ENCODE measurements at places on chromosomes 1 and 21.

DNA sequence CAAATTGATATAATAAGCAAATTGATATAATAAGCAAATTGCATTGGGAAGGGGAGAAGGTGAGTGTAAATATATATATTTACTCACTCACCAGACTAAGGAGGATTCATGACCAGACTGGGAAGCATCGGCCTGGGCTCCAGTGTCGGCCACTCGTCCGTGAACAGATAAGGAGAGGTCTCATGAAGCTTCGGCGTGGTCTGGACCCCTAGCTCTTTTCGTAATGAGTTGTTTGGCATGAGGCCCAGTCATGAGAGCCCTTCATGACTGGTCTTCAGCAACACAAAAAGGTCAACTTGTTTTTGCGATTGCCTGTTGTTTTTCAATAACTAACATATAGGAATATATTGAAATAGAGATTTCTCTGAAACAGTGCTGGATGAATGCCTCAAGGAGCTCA lies 222.9 kb upstream of the KCNK2 start:
- no peak for ATAC-seq

DNA sequence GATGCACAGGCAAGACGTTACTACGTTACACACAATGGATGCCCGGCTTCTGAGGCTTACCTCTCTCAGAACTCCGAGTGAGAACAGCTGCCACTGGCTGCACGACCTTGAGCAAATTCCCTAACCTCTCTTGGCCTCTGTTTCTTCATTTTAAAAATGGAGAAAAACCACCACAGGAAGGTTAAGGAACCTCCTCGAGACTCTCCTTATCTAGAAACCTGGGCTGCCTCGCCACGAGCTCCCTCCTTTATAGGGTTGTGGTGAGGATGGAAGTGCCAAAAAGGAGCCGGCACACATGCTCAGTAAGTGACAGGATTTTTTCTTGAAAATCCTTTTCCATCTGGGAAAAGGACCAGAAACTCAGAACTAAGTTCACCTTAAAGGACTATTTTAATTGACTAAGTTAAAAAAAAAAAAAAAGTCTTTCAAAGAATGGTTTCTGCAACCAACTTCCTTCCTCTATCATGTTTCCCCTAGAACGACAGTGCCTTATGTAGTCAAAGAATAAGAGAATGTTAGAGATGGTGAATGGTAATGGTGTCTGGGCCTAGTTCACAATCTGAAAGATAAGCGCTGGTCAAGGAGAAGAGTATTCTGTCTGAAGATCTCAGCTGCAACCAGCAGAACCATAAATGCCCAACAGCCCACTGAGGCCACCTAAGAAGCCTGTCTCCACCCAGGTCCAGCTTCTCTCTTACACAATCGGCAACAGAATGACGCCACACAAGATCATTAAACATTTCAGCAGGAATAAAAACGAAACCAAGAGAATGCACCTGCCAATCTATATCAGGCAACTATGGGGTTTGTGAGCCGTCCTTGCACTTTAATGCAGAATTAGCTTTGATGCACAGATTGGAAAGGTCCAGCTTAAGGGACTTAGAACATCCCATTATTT lies 64.9 kb downstream of the SLC45A1 start:
- ATAC-seq, result no peak

DNA sequence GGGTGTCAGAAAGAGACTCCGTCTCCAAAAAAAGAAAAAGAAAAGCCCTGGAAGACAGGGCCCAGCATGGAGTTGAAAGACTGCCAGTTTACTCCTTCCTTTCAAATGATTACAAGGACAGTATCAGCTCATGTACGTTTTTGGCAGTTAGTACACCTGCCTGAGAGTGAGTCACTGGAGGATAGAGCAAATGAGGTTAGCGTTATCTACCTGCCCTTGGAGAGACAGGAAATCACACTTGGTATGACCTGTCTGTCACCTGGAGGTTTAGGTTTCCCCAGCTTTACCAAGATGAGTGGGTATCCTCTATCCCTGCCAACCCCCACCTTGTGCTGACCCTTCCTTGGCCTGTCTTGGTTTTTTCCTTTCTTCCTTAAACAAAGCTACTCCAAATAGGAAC lies 96.8 kb upstream of the BMP8A start:
- ATAC-seq, result no peak

DNA sequence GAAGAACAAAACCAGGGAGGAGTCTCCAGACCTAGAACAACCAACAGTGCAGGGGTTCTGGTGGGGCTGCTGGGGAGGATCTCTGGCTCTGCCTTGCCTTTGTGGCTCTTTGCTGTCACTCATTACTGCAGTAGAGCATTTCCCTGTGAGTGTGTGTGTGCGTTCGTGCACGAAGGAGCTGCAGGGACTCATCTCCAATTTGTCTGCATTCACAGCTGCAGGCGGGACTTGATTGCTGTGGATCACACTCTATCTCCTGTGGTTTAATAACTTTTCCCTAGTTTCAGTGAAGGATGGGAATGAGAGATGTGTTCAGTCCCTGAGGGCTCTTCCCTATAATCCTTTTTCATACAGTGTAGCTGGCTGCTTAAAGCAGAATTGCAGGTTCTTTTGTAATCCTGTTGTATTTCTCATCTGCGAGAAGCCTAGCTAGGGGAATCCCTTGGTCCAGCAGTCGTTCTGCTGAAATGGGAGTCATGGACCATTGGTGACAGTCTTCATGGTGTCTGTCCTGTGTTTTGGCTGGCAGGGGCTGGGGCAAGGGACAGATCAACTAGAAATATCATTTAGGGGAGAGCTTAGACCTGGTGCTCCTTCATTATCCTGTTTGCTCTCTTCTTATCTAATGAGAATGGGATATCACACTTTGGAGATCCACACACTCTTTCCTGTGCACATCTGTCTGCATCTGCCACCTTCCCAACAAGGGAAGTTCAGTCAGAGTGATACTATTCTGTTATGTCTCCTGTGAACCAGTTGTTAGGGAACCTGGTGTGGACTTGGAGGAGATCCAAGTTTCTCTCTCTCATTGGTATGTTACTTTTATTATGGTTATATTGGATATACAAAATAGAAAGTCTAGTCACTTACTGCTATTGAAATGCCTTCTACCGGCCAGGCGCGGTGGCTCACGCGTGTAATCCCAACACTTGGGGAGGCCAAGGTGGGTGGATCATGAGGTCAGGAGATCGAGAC lies 3.0 kb downstream of the PCP4L1 start:
- no peak for ATAC-seq

- no peak for ATAC-seq
Measured at GRCh38 chr1:50995651-50996050, 25.6 kb downstream of the CDKN2C start.

GRCh38 chr1:41101076-41101475 lies 79.6 kb upstream of the SLFNL1 start:
- no peak for ATAC-seq
